Aorta (tissue), 5 donors: ENCODE measurements at places on chromosomes 2 and 18. TPM values are rescaled to one million over a fixed set of nuclear protein-coding genes. Genes with fewer than 3 reads are reported as not detected.

GRCh38 chr2:134231301-134231964 is 22.4 kb upstream of the MGAT5 start:
- no peaks in the 10 kb centered on the region for H3K27me3 ChIP-seq
- H3K36me3 ChIP-seq = no peaks in the 10 kb centered on the region
- no peak overlapping the region for H3K4me3 ChIP-seq
- H3K4me1 ChIP-seq = peaks cover 2% of the 10 kb centered on the region

EIF2AK2 gene
- 8.4 TPM for polyA plus RNA-seq

RTN4 gene
- 163 TPM for polyA plus RNA-seq

DNA sequence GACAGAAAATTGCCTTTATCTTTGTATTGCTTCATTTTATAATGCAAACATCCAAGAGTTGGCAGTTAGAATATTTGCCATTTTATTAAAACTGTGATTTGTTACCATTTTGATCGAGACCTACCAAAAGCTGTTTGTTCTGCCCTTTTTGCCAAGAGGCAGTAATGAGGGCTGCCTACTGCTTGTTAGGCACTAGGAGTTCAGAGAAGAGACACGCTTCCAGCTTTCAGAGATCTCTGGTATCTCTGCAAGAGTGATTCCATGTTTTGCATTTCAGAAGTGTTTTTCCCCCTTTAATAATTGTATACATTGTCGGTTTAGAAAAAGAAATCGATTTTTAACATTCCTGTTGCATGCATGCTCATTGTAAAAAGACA is 628 bp downstream of the MRPL30 start:
- no peaks in the 10 kb centered on the region for H3K36me3 ChIP-seq
- no peak overlapping the region for H3K27ac ChIP-seq
- DNase-seq = no peak
- no peaks in the 10 kb centered on the region for H3K4me1 ChIP-seq
- peak overlapping the region; percentile 100 for H3K4me3 ChIP-seq

- no peak overlapping the region for H3K4me3 ChIP-seq
- H3K4me1 ChIP-seq = no peaks in the 10 kb centered on the region
- no peaks in the 10 kb centered on the region for H3K27me3 ChIP-seq
- H3K36me3 ChIP-seq = peaks cover 30% of the 10 kb centered on the region
- peak; percentile 23 for DNase-seq
Observed at GRCh38 chr2:73243884-73244570, 9.9 kb downstream of the CCT7 start.

CRYGD gene
- not detected for polyA plus RNA-seq
